ENCODE measurements at places on chromosomes 16 and 17. TPM values are rescaled to one million over a fixed set of nuclear protein-coding genes. Genes with fewer than 3 reads are reported as not detected.

The ZDHHC1 gene
- 2.4 TPM for total RNA-seq

The KRTAP4-1 gene
- total RNA-seq, result not detected

The PSMD11 gene
- 162 TPM for total RNA-seq

The PSMB10 gene
- 215 TPM for total RNA-seq

The FNDC8 gene
- total RNA-seq, result not detected

The FOXN1 gene
- total RNA-seq, result not detected

The ANKRD40CL gene
- not detected for total RNA-seq
